Activated T-helper 1 cell treated with anti-CD3 and anti-CD28 coated beads, Interleukin-2, amount 50 U/mL, for 16 hours (primary cell): ENCODE measurements at places on chromosomes 4 and X.

DNA sequence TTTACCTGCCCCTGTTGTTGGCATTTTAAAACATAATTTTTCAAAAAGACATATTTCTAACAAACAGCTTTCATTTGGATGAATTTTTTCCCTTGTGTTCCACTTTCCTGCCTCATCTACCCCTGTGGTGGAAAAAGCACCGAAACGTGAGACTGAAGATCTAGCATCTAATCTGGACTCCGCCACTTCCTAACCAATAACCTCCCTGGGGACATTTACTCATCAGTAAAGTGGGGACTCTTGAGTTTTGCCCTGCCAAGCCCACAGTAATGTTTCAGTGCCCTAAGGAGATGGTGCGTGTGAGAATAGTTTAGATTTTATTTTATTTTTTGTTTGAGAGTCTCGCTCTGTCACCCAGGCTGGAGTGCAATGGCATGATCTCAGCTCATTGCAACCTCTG is 56.7 kb downstream of the ADGRG2 start:
- no peak for DNase-seq

GRCh38 chr4:107950746-107951540 is 19.6 kb downstream of the CYP2U1 start:
- no peak for DNase-seq

DNA sequence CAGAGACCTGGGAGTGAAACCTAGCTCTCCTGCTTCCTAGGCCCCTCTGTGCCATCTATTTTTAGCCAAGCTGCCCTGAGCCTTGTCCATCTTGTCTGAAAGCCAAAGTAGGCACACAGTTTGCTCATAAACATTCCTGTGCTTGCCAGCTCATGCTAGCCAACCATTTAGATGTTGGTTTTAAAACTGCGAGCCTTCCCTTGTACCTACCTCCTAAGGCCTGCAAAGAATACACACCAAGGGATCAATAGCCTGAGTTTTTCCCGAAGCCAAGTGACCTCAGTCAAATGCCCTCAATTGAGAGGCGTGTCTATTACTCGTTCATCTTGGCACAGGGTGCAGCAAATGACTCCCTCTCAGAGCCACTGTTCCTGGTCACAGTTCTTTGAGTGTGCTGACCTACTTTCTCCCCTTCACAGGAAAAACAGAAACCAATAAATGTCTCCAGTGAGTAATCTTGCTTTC is 48.5 kb downstream of the ZCCHC12 start:
- DNase-seq = no peak

- DNase-seq = no peak
Measured at GRCh38 chrX:120727452-120727851, 97.6 kb upstream of the C1GALT1C1 start.

DNA sequence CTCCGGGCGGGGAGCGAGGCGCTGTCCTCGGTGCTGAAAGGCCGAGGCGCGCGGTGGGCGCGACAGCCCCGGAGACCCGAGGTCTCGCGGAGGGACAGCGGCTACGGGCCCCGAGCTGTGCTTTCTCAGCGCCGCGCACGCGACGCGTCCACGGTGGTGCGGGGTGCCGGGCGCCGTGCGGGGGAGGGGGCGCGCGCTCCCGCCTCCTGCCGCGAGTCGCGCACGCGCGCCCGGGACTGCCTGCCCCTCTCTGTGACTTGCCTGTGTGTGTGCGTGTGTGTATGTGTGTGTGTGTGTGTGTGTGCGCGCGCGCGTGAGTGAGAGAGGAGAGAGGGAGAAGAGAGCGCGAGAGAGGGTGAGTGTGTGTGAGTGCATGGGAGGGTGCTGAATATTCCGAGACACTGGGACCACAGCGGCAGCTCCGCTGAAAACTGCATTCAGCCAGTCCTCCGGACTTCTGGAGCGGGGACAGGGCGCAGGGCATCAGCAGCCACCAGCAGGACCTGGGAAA is at the start of gene GRIA2:
Gene GRIA2, plus strand, starts transcription at position 358 of the 511 bp plus-strand sequence. CDS start 315 bp downstream, outside the sequence.
- no peak for DNase-seq

DNA sequence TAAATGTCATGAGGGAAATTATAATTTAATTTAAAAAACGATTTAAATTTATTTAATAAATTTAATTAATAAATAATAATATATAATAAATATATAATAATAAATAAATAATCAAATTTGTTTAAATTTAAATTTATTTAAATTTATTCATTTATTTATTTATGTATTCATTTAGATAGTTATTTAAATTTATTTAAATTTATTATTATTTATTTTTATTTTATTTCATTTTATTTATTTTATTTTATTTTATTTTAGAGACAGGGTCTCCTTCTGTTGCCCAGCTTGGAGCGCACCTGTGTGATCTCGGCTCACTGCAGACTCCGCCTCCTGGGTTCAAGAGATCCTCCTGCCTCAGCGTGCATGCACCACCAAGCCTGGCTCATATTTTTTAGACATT is 18.4 kb upstream of the PPP2R3B start:
- no peak for DNase-seq

- DNase-seq = no peak
Measured at GRCh38 chrX:480861-481417, 94.2 kb upstream of the PPP2R3B start.

- no peak for DNase-seq
Measured at GRCh38 chr4:138916763-138917162, 98.8 kb upstream of the NOCT start.

DNA sequence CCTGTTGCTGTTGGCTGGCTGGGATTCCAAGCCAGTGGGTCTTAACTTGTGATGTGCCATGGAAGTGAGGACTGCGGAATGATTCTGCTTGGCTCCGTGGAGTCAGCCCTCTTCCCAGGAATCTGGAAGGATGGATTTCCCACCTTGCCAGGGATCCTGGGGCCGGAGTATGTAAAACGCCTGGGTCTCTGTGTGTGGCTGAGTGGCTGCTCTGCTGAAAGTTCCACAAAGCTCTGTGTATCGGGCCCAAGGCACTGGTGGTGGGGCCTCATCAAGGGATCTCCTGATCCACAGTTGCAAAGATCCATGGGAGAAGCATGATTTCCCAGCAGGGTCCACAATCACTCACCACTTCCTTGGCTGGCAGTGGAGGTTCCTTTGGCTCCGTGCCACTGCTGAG is 24.1 kb upstream of the TMEM271 start:
- DNase-seq = no peak

GRCh38 chrX:20320461-20321159 is 53.9 kb upstream of the RPS6KA3 start:
- DNase-seq = no peak

GRCh38 chr4:129428454-129428853 is 332.5 kb downstream of the C4orf33 start:
- DNase-seq = no peak

DNA sequence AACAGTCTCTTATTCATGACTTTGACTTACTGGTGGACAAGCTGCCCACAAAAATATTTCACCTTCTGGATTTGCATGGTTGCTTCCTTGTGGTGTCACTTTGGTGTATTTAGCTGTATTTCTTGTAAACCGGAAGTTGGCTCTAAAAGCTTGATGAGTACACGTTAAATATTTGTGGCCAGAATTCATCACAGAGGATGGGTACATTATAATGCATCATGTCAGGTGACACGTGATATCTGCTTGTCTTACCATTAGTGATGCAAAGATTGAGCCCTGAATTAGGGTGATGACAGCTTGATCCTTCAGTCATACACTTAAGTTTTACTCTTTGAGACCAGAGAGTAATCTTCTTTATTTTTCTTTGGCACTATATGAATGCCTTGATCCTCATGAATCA is 188.3 kb upstream of the RPS6KA3 start:
- DNase-seq = no peak

GRCh38 chr4:88802138-88802537 is 104.5 kb upstream of the NAP1L5 start:
- DNase-seq = no peak

GRCh38 chr4:56283375-56283774 is 103.9 kb downstream of the AASDH start:
- no peak for DNase-seq

DNA sequence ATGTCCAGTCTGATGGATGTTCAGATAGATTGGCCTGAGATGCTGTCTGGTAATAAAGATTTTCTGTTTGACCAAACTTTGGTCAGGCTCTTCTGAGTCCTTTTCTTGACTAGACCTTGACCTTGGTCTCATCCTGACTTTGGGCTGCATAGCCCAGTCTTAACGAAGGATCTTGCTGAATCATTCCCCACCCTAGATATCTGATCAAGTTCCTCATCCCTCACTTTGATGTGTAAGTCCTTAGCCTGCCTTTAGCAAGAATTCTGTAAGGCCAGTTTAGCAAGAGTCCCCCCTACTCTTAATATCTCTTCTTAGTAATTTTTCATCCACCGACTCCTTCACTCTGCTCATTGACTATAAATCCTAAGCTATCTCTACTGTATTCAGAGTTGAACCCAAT is 244.4 kb upstream of the JADE1 start:
- DNase-seq = no peak

- DNase-seq = no peak
Measured at GRCh38 chrX:139862208-139862607, 70.6 kb downstream of the ATP11C start.

DNA sequence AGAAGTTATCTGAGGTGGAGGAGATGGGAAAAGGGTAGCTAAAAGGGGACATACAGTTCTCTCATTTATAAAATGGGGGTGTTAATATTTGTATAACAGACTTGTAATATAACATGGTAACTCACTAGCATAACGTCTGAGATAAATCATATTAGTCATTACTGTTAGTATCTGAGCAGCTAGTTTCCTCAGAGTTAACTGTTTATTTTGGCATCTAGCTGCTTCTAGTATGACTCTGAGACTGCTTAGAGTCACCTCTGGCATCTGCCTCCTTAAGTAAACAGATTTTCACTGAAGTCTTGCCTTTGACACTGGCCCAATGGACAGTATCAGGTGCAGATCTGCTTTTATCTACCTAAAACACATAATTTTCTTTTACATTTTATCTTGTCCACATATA is 58.1 kb downstream of the SLC30A9 start:
- DNase-seq = no peak

DNA sequence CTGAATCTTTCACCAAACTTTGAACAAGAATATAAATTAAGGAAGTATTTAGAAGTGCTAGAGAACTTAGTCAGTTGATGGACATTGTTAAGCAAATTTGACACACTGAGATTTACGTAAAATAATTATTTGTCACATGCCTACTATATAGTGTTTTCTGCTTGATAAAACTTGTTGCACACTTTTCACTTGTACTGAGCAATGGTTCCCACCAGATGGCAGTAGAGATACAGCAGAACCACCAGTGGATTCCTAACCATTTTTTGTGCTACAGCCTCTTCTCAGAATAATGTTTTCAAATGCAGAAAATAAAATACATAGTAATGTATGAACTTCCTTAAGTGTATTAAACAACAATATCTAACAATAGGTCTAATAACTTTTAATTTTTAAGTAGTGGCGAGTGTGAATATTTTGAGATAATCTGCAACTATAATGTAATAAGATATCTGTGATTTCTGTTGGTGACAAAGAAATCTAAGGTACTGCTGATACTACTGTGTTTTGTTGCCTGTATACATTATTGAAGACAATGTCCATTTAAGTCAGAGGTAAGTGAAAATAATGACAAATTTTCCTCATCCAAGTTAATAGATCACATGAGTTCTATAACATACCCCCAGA is 81.2 kb downstream of the APOOL start:
- DNase-seq = no peak

GRCh38 chr4:76060506-76060905 is 14.0 kb upstream of the ART3 start:
- DNase-seq = no peak

GRCh38 chr4:5283837-5284236 is 232.6 kb downstream of the STK32B start:
- no peak for DNase-seq

GRCh38 chr4:147829401-147830101 is 97.7 kb downstream of the ARHGAP10 start:
- no peak for DNase-seq

GRCh38 chrX:53047228-53047627 is 1.4 kb upstream of the GPR173 start:
- DNase-seq = no peak

- DNase-seq = no peak
Measured at GRCh38 chr4:140595065-140595464, 26.3 kb upstream of the UCP1 start.

DNA sequence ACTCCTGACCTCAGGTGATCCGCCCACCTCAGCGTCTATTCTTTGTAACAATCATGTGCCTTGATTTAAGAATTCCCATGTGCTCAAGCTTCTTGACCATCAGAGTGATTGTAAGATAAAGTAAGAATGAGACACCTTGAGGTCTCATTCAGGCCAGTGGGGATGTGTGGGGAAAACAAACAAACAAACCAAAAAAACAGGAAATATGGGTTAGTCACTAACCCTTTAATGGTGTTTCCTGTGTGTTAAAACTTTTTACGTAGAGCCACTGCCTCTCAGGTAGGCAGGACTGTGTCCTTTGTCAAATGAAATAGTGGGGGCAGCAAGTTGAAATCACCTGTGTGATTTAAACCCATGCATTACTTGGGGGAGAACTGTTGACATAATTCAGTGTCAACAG is 91.5 kb upstream of the DHRSX start:
- no peak for DNase-seq

GRCh38 chrX:31093639-31093975 is 21.8 kb upstream of the FTHL17 start:
- DNase-seq = no peak

- DNase-seq = no peak
Measured at GRCh38 chrX:136967966-136968365, 65.8 kb downstream of the GPR101 start.

- no peak for DNase-seq
Measured at GRCh38 chr4:182193311-182193710, 49.9 kb upstream of the TENM3 start.

GRCh38 chr4:157223456-157223855 is 2.9 kb downstream of the GRIA2 start:
- DNase-seq = no peak

DNA sequence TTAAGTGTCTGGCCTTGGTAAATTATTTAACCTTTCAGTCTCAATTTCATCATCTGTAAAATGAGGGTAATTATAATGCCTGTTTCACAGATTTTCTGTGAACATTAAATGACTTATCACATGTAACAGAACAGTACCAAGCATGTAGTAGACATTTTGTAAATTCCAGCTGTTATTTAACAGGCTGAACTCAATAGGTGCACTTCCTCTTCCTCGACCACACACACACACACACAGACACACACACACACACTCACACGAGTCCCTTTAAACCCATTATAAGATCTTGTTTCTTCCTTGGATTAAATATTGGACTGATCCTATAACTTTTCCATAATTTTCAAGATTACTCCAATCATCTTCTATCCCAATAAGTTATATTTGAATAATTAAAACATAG is 53.4 kb upstream of the COL25A1 start:
- DNase-seq = no peak
